ENCODE measurements at places on chromosomes 11 and 22. TPM values are rescaled to one million over a fixed set of nuclear protein-coding genes. Genes with fewer than 3 reads are reported as not detected.

Gene KCNJ11
- total RNA-seq = 29.2 TPM

Gene BTG4
- total RNA-seq = not detected

Gene NCF4
- 6.8 TPM for total RNA-seq

Gene CFAP300
- total RNA-seq = 0.20 TPM

Gene SCN3B
- total RNA-seq = 1.7 TPM

Gene MMP8
- not detected for total RNA-seq
